CD4-positive, CD25-positive, alpha-beta regulatory T cell (primary cell): ENCODE measurements at places on chromosomes 13 and 19. TPM values are rescaled to one million over a fixed set of nuclear protein-coding genes. Genes with fewer than 3 reads are reported as not detected.

Gene MIR17HG
- total RNA-seq, result 7.2 TPM

Gene RELB
- total RNA-seq, result 107 TPM

Gene SLC25A41
- 0.42 TPM for total RNA-seq

Gene C13orf42
- not detected for total RNA-seq

Gene ZNF557
- 10.7 TPM for total RNA-seq

GRCh38 chr19:52992109-52993004 is 21.4 kb upstream of the ERVV-1 start:
- peak; percentile 1 for DNase-seq

- DNase-seq, result no peak
Observed at GRCh38 chr13:112722433-112723263, 32.8 kb downstream of the ATP11A start.

DNA sequence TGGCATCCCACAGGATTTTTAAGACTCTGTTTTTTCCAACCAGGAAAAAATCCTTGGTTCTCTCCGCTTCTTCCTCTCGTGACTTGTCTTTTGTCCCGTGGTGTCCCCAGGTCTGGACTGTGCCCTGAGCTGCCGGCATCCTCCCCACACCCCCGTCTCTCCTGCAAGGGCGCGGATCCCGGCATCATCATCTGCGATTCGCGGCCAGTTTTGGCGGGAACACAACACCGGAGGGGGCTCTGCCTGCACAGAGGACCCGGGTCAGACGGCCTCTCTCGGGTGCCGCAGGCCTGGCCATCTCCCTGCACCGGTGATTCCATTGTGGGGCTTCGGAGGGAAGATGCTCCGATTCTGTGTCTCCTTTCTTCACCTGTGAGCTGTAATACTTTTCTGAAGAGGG is 18.8 kb upstream of the GAS6 start:
- no peak for DNase-seq

DNA sequence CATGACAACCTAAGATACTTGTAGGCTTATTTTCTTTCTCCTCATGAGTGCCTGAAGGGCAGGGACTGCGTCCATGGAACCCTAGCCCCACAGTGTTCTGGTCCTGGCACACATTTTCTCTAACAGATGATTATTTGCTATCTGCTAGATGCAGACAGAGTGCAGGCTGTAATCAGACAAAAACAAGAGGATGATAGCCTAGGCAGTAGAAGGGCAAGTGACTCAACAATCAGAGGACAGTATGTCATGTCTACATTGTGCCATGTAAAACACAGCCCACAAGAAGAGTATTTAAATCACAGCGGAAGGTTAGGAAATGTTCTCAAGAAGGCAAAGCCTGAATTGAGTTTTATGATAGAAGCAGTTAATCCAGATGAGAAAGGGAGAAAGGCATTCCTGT is 29.3 kb downstream of the MIPEP start:
- DNase-seq, result no peak

DNA sequence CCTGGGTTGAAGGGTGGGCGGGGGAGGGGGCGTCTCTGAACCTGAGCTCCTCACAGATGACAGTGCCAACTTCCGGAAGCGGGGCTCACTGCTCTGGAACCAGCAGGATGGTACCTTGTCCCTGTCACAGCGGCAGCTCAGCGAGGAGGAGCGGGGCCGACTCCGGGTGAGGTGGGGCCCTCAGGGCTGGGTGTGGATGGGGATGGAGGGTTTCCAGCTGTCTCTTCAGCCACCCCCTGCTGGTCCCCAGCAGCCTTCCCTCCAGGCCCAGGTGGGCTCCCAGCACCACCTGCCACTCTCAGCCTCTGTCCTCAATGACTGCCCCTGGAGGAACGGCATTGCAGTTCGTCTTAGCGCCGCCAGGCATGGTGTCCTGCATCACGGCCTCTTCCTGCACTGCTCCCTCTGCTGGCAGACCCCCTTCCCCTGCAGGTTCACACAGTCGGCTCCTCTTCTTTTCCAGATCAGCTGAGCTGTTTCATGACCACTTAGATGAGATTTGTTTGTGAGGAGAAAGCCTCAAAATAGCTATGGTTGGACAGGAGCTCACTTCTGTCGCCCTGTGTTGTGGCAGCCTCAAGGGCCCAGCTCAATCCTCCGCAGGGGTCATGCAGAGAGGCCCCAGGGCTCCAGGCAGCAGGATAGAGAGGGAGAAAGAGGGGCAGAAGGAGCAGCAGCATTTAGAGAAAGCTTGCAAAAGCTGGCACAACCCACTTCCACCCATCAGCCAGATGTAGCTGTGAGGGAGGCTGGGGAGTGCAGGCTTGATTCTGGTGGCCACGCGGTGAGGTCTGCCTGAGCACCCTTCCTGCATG is 2.5 kb upstream of the GARIN5A start:
- no peak for DNase-seq

DNA sequence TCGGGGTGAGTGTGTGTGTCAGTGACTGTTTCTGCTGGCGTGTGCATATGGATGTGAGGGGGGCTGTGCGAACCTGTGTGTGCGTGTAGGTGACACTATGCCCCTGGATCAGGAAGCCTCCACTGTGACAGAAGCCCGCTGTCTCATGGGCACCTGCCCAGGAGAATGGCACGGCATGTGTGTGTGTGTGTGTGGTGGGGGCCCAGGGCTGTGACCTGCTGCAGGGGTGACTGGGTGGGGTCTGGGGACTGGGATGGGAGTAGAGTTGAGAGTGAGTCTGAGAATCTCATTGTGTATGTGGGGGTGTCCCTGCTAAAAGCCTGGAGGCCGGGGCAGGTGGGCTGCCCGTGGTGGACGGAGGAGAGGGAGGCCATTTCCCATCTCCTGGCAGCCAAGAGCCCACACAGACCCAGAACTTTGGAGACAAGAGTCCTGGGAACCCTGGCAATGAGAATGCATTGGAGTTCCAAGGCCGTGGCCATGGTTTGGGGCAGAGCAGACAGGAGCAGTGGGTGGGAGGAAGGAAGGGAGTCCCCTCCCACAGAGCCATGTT is 6.4 kb upstream of the TPM4 start:
- DNase-seq, result no peak

DNA sequence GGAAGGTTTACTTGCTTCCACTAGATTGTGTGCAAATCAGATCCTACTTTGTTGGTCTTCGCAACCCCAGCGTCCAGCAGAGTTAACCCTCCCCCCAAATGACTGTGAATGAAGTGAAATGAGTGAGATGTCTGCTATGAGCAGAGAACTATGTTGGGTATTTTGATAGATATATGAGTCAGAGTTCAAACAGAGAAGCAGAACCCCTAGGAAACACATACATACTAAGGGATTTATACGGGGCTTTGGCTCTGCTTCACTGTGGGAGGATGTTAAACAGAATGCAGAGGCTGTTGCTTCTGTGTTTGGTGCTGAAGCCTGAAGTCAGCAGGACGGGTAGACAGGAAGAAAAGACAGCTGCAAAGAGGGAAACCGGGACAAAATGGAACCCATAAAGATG is 197.0 kb downstream of the MZT1 start:
- DNase-seq, result no peak

- no peak for DNase-seq
Observed at GRCh38 chr13:24185591-24186232, 25.2 kb downstream of the SPATA13 start.
